ENCODE measurements at places on chromosomes 6 and 20.

DNA sequence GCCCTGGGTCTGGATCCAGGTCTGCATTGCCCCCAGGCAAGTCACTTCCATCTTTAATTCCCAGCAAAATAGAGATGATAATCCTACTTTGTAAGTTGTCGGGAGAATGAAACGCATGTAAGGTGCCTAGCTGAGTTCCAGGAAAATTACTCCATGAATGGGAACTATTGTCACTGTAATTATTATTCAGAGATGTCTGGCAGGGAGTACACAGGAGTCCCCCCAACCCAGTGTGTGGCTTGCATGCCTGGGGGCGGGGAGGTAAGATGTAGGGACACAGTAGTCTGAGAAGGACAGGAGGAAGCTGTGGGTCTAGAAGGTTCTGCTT lies 85.4 kb downstream of the CD40 start:
- DNase-seq, result no peak

DNA sequence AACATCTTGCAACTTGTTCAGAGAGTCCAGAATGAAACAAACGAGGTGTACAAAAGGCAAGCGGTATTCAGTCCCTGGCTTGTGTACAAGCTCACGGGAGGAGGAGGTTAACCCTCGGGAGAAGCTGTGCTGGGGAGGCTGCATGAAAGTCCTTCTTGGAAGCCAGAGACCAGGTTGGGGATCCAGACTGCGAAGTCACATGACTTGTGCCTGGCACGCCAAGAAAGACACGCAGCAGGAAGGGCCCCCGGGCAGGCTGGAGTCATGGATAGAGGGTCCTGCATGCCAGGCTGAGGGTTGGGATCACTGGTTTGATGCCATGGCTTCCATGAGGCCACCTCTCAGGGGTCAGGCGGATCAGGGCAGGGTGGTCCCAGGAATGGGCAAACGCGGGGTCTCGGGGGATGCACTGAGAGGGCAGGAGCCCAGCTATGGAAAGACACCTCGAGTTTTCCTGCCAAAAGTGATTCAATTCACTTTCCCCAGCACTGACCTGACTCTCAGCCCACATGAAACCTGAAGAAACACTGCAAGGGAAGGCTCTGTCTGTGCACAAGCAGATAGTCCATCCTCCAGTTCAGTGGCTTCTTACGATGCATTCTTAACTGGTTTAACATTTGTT lies 79.4 kb downstream of the DLL1 start:
- peak; percentile 6 for DNase-seq

DNA sequence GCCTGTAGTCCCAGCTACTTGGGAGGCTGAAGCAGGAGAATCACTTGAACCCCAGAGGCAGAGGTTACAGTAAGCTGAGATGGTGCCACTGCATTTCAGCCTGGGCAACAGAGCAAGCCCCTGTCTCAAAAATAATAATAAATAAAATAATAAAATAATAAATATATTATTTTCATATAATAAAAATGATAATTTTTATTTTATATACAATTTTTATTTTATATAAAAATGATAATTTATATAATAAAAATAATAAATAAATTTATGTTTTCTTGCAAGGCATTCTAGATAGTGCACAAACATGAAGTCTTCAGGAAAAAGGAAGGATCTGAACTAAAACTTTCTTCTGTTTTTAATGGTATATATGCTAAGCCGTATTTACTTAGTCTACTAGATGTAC lies 12.6 kb upstream of the SGK1 start:
- DNase-seq, result no peak

DNA sequence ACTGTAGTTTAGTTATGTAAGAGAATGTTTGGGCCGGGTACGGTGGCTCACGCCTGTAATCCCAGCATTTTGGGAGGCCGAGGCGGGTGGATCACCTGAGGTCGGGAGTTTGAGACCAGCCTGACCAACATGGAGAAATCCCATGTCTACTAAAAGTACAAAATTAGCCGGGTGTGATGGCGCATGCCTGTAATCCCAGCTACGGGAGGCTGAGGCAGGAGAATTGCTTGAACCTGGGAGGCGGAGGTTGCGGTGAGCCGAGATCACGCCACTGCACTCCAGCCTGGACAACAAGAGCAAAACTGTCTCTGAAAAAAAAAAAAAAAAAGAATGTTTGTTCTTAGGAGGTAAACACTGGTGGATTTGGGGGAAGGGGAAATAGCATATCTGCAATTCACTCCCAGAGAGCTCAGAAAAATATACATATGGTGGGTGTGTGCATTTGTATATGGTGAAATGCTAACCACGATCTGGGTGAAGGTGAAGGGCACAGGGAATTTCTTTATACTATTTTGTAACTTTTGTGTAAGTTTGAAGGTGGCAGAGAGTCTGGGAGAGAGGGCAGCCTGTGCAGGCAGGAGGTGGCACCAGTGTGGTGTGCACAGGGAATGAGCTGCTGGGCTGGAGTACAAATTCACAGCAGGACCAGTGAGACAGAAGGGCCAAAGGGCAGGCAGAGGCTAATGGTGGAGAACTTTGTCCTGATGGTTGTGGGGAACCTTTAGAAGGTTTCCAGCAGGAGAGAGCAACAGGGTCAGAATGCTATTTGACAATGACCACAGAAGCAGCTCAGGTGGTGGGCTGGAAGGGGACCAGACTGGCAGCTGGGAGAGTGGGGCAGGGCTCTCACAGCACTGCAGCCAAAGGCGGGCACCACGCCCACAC lies 42.4 kb downstream of the SSR1 start:
- DNase-seq, result no peak

DNA sequence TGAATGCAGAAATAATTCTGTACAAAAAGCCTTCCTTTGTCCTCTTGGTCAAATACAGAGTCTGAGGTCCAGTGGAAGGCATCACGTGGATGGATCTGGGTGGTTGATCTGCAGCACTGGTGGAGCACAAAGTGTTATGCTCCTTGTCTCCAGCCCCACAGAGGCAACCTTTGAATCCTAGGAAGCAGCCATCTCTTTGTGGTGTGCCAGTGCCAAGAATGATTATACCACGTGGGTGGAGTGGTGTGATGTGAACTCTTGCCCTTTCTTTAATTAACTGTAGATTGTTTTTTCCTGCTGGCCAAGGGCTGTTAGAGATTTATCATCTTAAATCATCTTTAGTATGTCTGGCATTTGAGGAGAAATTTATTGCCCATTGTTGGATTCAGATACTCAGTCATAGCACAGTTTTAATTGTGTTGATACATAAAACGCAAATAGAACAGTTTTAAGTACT lies 31.1 kb downstream of the NCOA7 start:
- DNase-seq, result no peak

DNA sequence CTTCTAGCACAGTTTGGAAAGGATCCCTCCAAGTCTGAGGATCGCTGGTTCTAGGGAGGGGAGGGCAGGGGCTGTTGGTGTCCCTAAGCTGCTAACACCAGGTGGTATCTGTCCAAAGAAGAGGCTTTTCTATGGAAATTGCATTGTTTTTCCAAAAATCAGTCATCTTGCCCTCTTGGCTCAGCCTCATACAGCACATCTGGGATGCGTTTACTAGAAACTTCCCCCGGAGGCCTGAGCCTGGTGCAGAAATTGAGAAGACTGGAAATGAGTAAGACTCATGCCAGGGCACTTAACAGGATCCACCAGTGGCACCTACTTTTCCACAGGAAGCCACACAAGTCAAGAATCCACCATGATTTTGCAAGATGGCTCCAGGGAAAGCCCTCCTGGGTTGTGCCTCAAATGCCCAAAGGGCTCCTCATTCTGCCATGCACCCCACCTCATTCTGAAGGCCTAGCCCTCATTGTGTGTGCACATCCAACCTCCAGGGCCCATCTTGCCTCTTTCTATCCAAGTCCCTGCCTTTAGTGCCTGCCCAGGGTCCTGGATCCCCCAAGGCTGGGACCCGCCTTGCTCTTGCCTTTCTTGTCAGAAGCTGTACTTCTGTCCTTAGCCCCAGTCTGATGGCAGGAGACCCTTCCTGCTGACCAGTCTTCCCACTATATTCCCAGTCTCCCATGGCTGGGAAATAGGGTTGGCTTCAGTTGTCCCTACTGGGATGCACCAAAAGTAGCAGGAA lies 97.6 kb downstream of the MRPL14 start:
- DNase-seq, result no peak

DNA sequence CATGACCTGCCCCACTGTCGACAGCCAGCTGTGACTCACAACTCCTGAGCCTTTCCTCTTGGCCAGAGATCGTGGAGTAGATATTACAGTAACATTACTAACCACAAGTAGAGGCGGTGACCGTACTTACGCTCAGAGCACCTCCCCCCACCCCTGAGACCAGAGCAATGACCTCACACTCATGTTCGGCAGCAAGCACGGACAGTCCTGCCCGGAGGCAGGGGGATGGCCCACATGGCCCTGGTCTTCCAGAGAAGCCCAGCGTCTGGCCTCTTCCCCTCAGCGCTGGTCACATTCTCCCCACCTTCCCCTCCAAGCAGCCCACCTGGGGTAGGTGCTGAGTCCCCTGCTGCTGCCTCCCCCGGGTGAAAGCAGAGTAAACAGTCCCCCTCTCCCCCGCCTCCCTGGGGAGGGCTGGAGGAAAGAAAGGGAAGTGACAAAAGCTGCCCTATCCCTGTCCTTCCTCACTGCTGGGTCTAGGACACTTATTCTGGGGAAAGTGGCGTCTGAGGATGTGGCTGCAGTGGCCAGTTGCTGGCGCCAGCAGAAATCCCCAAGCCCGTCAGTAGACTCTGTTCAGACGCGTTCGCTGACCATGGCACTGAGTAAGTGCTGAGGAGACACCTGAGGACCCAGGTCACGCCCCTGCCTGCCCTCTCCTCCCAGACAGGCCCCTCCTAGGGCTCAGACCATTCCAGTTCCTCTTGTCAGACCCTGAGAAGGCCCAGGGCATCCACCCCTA lies 68.5 kb downstream of the MRPL14 start:
- no peak for DNase-seq

DNA sequence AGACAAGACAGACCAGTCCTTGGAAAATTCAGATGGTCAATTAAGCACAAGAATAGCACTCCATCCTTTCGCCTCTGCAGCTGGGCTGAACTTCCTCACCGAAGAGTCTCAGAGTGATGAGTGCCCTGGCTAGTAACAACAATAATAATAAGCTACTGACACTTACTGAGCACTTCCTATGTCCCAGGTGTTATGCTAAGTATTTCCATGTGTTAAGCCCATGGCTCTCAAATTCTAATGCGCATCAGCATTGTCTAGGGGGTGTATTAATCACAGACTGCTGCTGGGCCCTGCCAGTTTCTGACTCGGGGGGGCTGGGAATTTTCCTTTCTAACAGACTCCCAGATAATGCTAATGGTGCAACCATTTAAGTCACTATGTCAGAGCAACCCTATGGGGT lies 118.2 kb upstream of the LRFN2 start:
- DNase-seq, result no peak

DNA sequence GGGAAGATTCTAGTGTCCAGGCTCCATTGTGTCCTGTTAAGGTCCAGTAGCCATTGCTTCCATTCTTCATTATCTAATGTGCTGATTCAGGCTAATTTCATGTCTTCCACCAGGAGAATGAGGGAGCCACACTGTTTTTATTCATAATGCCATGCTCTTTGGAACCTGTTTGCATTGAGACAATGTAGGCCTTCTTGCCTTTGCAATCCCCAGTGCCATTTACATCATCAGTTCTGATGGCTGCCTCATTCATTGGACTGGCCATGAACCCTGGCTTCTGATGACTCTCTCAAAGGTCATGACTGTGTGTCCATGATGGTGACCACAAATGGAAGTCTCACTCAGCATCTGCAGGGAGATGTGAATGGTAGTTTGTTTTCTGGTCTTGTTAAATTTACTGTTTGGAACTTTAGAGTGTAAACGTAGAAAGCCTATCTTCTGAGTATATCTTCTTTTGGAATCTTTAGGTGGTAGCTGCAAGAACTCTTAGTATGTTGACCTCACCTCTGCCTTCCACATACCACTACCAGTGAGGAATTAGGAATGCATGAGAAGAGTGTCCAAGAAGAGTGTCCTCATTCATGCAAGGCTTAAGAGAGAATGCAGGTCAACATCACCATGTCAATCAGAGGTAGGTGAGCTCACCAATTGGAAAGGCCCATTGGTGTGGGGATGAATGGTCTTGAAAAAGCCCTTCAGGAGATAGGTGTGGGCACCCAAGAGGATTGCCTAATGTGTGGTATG lies 42.9 kb upstream of the ZFP64 start:
- DNase-seq, result no peak

DNA sequence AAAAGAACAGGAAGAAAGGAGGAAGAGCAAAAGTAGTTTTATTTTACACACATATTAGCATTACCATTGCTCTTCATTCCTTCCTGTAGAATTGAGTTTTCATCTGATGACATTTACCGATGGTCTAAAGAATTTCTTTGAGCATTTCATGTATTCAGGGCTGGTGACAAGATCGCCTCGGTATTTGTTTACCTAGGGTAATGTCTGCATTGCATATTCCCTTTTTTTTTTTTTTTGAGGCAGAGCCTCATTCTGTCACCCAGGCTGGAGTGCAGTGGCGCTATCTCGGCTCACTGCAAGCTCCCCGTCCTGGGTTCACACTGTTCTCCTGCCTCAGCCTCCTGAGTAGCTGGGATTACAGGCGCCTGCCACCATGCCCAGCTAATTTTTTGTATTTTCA lies 19.3 kb downstream of the RAB22A start:
- no peak for DNase-seq

DNA sequence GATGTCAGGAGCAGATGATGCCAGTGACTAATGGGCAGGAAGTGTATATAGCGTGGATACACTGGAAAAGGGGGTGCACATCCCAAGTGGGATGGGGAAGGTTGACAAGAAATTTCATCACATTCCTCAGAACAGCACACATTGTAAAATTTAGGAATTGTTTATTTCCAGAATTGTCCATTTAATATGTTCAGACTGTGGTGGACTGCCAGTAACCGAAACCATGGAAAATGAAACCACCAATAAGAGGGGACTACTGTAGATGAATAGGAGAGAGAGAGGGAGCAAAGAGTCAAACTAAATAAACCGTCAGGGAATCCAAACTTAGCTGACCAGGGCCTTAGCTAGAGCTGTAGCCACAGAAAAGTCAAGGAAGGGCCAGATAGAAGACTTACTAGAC lies 164.4 kb upstream of the PRDM1 start:
- DNase-seq, result no peak

- no peak for DNase-seq
These were observed 103.5 kb upstream of the PTPRT start for GRCh38 chr20:43293068-43293786.

- no peak for DNase-seq
These were observed 63.9 kb downstream of the FHL5 start for GRCh38 chr6:96626759-96627364.

GRCh38 chr6:121330516-121330915 lies 3.8 kb downstream of the TBC1D32 start:
- no peak for DNase-seq

DNA sequence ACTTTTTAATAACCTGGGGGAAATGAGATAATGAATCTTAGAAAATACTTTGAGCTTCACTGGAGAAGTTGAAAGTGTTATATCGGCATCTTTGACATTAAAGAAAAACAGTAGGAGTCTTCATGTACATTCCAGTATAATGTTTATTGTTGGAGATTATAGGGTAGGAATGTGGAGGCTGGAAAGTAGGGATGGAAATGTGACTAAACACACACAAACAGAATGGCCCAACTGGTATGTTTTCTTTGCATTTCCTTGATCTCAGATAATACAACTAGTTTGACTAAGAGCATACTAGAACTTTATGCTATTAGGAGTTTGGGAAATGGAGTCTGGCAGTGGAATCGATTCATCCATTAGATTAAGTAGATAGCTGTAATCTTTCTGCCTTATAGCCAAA lies 10.1 kb upstream of the BAG2 start:
- DNase-seq, result no peak

GRCh38 chr6:149840345-149841075 lies 23.6 kb downstream of the LRP11 start:
- peak; percentile 56 for DNase-seq

GRCh38 chr20:51574248-51575033 lies 31.9 kb upstream of the NFATC2 start:
- DNase-seq, result no peak
